ENCODE measurements at places on chromosomes 5 and 9.

DNA sequence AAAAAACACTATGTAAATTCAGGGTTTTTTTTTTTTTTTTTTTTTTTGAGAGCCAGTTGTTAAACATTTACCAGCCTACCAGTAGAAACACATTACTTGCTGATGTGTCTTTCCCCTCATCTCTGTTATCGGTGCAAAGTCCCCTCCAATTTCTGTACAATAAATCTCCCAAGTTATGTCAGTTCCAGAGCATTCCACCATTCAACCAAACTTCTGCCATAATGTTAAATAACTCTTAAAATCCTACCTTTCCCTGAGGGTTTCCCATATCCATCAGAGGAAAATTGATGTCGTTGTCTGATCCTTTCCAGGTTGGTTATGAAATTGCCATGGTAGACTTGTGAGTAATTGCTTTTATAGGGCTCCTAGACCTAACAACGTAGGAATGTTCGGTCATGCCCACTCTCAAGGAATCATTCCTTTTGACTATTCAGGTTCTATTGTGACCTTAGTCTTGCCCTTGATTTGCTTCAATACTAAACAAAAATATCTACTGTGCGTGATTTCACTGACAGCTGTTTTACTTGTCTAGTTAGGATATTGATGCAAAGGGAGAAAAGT, 5.6 kb upstream of the PPP2R2B start:
- no peak for DNase-seq

- DNase-seq = no peak
These were observed 29.2 kb downstream of the LHX3 start for GRCh38 chr9:136175616-136176197.

- no peak for DNase-seq
These were observed 11.6 kb downstream of the CEMIP2 start for GRCh38 chr9:71756753-71757152.

DNA sequence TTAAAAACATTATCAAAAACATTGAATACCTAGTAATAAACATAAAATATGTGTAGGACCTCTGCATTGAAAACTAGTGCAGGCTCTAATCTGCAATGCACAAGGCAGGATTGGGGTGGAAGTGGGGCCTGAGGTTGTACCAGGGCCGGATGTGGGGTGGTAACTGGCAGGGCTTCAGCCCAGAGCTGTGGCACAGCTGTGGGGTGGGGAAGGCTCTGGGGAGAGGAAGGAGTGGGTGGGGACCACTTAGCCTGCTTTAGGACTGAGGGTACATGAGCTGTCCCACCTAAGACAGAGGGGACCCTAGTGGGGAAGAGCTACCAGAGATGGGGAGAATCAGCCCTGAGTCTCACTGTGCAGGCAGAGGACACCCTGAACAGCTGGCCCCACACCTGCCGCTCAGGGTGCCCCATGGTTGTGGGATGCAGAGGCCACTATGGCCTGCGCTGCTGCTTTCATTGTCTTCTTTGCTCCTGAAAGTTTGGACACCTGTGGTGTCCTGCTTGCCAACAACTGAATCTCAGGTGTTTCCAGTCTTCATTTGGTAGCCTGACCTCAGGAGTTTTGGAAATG, 311.4 kb downstream of the TLE4 start:
- peak; percentile 51 for DNase-seq

DNA sequence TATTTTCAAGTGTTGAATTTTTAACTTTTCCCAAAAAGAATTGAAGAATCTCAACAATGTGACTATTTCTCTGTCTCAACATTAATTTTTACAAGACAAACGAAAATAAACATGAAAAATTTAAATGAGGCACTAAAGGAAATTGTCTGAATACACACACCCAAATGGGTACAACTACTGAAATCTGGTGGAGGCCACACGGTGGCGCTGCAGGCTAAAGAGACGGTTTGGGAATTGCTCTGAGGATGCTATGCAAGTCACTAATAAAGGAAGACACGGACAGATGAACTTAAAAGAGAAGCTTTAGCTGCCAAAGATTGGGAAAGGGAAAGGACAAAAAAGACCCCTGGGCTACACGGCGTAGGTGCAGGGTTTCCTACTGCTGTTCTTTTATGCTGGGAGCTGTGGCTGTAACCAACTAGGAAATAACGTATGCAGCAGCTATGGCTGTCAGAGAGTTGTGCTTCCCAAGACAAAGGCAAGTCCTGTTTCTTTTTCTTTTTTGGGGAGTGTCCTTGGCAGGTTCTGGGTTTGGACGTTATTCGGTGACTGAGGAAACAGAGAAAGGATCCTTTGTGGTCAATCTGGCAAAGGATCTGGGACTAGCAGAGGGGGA, at the start of gene PCDHB10:
TSS of gene PCDHB10 (plus strand) at position 244 of the 616 bp plus-strand sequence. CDS start at position 444, 200 bp downstream.
- DNase-seq = no peak

GRCh38 chr9:124594225-124594624, 87.0 kb upstream of the NR5A1 start:
- DNase-seq = no peak

- no peak for DNase-seq
These were observed 177.8 kb upstream of the STK32A start for GRCh38 chr5:147057051-147057450.

DNA sequence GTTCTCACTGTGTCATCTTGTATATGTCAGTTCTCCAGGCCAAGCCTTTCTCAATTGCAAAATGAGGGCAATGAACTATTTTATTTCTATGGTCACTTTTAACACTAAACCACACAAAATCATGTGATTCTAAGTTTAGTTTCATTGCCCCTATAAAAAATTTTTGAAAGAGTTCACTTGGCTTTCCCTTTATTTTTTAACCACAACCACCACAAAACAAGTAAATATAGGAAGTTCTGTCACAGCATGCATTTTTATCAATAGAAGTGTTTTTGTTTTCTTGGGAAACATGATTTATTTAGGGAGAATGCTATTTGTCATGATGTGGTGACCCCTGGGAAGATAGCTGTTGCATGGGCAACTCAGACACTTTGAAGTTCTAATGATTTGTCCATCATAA, 169.1 kb downstream of the CSNK1G3 start:
- no peak for DNase-seq

GRCh38 chr5:23204111-23204510, 303.3 kb upstream of the PRDM9 start:
- no peak for DNase-seq

GRCh38 chr9:7622481-7622880, 177.1 kb downstream of the DMAC1 start:
- DNase-seq = no peak

GRCh38 chr9:22008717-22009505, at the start of gene CDKN2B:
CDKN2B (minus strand) TSS chr9:22009305; CDS start chr9:22008953, 352 bp downstream.
- peak; percentile 81 for DNase-seq

- DNase-seq = no peak
These were observed 301.9 kb downstream of the RASEF start for GRCh38 chr9:82761027-82761426.

DNA sequence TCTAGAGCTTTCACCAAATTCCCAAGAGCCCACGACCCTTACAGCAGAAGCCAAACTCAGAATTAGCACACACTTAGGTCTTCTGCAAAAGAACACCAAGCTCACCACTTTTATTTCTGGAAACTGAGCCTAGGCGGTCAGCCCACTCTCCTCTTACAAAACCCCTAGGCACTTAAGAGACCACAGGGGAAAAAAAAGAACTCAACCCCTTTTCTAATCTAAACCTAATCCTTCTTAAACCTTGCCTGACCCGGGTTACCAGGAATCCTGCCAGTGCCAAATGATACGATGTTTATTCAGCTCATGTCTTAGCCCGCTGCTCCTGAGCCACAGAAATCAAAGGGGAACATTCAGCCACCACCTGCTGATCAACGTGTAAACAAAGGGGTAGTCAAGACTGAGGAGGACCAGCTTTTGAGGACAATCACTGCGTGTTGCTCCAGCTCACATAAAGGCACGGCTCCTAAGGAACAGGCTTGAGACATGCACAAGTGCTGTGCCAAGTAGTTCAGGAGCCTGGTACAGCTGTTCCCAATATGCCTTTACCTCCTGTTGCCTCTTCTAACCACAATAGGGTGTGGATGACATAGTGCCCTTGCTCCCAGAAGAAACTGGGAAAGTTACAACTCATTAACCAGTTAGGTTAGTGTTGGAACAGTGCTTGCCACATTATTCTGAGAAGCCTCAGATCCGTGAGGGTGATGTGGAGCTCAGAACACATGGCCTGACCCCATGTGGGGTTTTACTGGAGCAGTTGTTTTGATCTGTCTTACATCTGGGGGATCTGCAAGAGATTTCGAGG, 49.3 kb downstream of the ZFAND5 start:
- no peak for DNase-seq

DNA sequence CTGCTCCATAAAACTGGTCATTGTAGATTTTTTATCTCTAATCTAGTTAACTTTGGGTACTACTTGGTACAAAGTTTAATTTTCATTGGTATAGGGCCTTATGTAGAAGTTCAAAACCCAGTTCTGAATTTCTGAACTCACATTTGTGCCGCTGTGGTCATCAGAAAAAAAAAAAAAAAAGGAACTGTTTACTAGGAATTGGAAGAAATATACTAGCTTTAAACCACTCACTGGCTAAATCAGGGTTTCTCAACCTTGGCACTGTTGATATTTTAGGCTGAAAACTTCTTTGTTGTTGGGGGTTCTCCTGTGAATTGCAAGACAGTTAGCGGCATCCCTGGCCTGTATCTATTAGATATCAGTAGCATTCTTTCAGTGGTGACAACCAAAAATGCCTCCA, 4.1 kb upstream of the ZFYVE16 start:
- DNase-seq = no peak

- no peak for DNase-seq
These were observed 7.5 kb downstream of the RASGRF2 start for GRCh38 chr5:80967500-80968181.

Data from CD4-positive, alpha-beta T cell treated with Interferon gamma for 1 hour (primary cell).